Neural crest cell (in vitro differentiated cells): ENCODE measurements at places on chromosomes 5 and 9. TPM values are rescaled to one million over a fixed set of nuclear protein-coding genes. Genes with fewer than 3 reads are reported as not detected.

Gene GDA
- total RNA-seq = 11.5 and 12.3 TPM in 2 replicates

Gene PCDHGA6
- 0.49 and 0.52 TPM in 2 replicates for total RNA-seq

Gene PCDHGA5
- total RNA-seq = 0.32 and 0.51 TPM in 2 replicates

Gene FCN1
- total RNA-seq = not detected in 2 replicates

Gene PROB1
- total RNA-seq = 2.2 and 2.4 TPM in 2 replicates

Gene SLC4A9
- total RNA-seq = not detected in 2 replicates

- H3K27me3 ChIP-seq = no peaks in the 10 kb centered on the region
- no peaks in the 10 kb centered on the region for H3K36me3 ChIP-seq
- peaks cover 18% of the 10 kb centered on the region for H3K4me1 ChIP-seq
Observed at GRCh38 chr5:122170620-122171019, 41.3 kb downstream of the ZNF474 start.

DNA sequence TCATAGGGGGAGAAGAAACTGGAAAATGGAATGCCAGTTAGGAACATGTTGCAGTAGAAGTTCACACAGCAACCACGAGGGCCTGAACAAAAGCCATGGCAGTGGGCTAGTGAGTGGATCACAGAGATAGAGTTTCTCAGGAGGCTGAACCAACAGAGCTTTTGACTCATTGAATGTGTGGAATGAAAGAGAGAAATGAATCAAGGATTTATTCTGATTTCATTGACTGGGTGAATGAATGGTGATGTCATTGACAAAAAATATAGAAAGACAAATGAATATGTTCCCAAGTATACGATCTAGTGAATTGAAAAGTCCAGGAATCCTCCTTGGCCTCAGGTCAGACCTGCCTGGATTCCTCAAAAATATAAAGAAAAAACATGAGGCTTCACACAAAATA lies 99.2 kb downstream of the ZNF462 start:
- no peak for DNase-seq
- H3K36me3 ChIP-seq = peaks cover 73% of the 10 kb centered on the region
- H3K27ac ChIP-seq = no peak overlapping the region
- no peaks in the 10 kb centered on the region for H3K27me3 ChIP-seq
- H3K4me1 ChIP-seq = peaks cover 46% of the 10 kb centered on the region
- no peak overlapping the region for H3K4me3 ChIP-seq

GRCh38 chr5:157342822-157343402 lies 77.0 kb downstream of the CYFIP2 start:
- H3K27ac ChIP-seq = no peak overlapping the region
- no peak overlapping the region for H3K4me3 ChIP-seq
- peaks cover 13% of the 10 kb centered on the region for H3K4me1 ChIP-seq
- peak; percentile 32 for DNase-seq
- H3K27me3 ChIP-seq = no peaks in the 10 kb centered on the region
- H3K36me3 ChIP-seq = peaks cover 26% of the 10 kb centered on the region

DNA sequence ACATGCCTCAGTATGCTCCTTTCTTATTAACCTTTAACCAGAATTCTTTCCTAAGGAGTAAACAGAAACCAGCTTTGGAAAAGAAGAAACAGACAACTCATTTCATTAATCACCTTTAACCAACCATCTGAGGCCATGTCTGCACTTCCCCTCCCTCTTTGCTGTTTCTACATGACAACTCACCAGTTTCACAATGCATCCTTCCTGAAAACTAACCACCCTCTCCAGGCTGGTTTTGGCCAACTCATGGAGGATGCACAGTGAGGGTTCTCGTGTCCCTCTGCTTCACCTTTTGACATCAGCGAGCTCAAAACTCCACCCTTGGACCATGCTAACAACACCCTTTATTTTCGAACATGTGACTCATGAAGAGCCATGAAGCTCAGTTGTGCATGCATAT lies 244.1 kb downstream of the ELAVL2 start:
- H3K27ac ChIP-seq = no peak overlapping the region
- DNase-seq = no peak
- no peak overlapping the region for H3K4me3 ChIP-seq
- H3K27me3 ChIP-seq = no peaks in the 10 kb centered on the region
- no peaks in the 10 kb centered on the region for H3K36me3 ChIP-seq
- H3K4me1 ChIP-seq = no peaks in the 10 kb centered on the region

GRCh38 chr5:167361795-167362194 lies 929.6 kb upstream of the WWC1 start:
- no peak for DNase-seq
- no peaks in the 10 kb centered on the region for H3K27me3 ChIP-seq
- H3K27ac ChIP-seq = no peak overlapping the region
- H3K4me1 ChIP-seq = peaks cover 6% of the 10 kb centered on the region
- H3K4me3 ChIP-seq = no peak overlapping the region

- no peak overlapping the region for H3K27ac ChIP-seq
- H3K4me3 ChIP-seq = no peak overlapping the region
- H3K4me1 ChIP-seq = peaks cover 16% of the 10 kb centered on the region
- DNase-seq = peak; percentile 40
Observed at GRCh38 chr9:136147890-136148714, 29.4 kb upstream of the TMEM250 start.
